Mesothelial cell of epicardium (in vitro differentiated cells): ENCODE measurements at places on chromosomes 13 and 19. TPM values are rescaled to one million over a fixed set of nuclear protein-coding genes. Genes with fewer than 3 reads are reported as not detected.

The FFAR2 gene
- not detected in 3 replicates for total RNA-seq

The CYP4F2 gene
- total RNA-seq, result not detected in 3 replicates

The HS6ST3 gene
- total RNA-seq, result 0.60 to 0.66 TPM (median 0.62 TPM) in 3 replicates

The TNFSF11 gene
- 0.20 TPM in 1 of 3 replicates, not detected in the others for total RNA-seq

The EFNB2 gene
- total RNA-seq, result 197 to 211 TPM (median 202 TPM) in 3 replicates

The GFY gene
- total RNA-seq, result not detected in 3 replicates

The NUP58 gene
- total RNA-seq, result 59.0 to 63.7 TPM (median 60.3 TPM) in 3 replicates

The NAPSA gene
- total RNA-seq, result 2.4 to 3.5 TPM (median 3.2 TPM) in 3 replicates

- no peaks in the 10 kb centered on the region for H3K4me1 ChIP-seq
- H3K27me3 ChIP-seq, result peaks cover 28% of the 10 kb centered on the region
- no peaks in the 10 kb centered on the region for H3K36me3 ChIP-seq
- no peak overlapping the region for H3K27ac ChIP-seq
Measured at GRCh38 chr13:99806671-99807070, 164.9 kb downstream of the ZIC5 start.

DNA sequence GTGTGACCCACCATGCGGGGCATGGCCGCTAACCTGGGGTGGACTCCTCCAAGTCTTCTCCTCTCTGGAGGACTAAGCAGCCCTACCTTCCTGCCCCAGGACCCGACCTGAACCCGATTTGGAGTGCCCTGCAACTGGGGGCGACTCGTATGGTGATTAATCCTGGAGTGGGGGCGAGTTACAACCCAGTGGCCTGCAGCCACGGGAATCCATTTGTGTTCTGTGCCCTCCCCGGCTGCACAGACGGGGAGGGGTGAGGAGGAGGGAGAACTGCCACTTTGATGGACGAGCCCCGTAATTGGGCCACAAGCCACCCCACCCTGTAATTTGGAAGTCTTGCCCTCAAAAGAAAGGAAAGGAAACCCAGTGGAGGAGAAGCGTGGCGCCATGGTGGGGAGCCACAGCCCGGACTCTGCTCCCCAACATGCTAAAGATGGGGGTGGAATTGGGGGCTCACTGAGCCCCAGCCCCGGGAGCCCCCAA is 18.0 kb downstream of the PRR36 start:
- H3K36me3 ChIP-seq, result no peaks in the 10 kb centered on the region
- no peak overlapping the region for H3K27ac ChIP-seq
- H3K27me3 ChIP-seq, result peaks cover 24% of the 10 kb centered on the region
- DNase-seq, result no peak
- H3K4me3 ChIP-seq, result no peak overlapping the region

GRCh38 chr19:49808711-49809159 is 4.4 kb downstream of the FUZ start:
- H3K4me1 ChIP-seq, result peaks cover 20% of the 10 kb centered on the region
- H3K27ac ChIP-seq, result peak overlapping the region; percentile 73
- no peaks in the 10 kb centered on the region for H3K27me3 ChIP-seq

DNA sequence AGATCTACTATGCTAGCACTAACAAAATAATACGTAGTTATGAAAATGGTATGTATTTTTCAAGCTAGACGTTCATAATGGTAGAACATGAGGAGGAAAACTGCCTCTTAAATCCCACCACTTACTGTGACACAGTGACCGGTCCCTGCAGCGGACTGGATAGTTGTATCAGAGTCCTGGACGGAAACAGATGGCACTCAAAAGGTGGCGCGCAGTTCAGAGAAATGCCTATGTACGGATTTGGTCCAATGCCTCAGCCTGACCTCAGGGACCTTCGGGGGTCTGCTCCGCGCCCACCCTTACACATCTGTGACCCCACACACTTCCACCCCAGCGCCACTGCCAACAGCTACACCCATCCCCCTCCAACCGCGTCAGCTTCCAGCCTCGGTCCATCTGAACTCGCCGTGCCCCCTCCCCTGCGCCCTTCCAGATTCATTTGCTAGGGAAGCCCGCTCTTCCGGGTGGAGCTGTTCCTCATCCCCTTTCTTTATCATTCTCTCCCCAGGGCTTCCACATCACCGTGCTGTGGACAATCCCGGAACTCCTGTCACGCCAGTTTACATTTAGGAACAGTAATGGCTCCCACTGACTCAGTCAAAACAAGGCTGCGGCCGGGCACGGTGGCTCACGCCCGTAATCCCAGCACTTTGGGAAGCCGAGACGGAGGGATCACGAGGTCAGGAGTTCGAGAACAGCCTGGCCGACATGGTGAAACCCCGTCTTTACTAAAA is 792 bp upstream of the LENG8 start:
- peak overlapping the region; percentile 97 for H3K4me3 ChIP-seq
- peak overlapping the region; percentile 100 for H3K27ac ChIP-seq
- DNase-seq, result no peak
- H3K27me3 ChIP-seq, result no peaks in the 10 kb centered on the region
- peaks cover 33% of the 10 kb centered on the region for H3K4me1 ChIP-seq

DNA sequence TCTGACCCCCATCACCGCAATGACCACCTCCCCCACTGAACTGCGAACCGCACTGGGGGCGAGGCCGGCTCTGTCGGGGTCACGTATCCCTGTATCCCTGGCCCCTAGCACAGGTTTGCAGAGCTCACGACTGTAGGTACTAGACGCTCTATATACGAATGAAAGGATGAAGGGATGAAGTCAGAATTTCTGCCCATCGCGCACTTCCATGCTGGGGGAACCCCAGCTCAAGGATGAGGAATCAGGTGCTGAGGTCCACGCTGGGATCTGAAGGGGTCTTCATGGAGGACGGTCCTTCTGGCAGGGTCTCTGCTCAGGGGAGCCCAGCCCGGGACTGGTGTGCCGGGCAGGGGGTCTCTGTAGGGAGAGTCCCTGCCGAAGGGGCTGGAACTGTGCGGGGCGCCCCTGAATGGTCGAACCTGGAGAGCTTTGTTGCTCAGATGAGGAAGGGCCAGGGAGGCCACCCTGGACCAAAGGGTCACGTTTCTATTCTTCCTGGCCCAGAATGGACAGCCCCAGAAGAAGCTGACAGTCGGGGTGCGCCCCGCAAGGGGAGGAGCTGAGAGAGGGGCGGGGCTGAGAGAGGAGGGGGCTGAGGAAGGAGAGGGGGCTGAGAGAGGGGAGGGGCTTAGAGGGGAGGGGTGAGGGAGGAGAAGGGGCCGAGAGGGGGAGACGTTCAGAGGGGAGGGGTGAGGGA is 37.9 kb upstream of the SEMA6B start:
- H3K4me1 ChIP-seq, result peaks cover 6% of the 10 kb centered on the region
- H3K4me3 ChIP-seq, result peak overlapping the region; percentile 24
- no peak overlapping the region for H3K27ac ChIP-seq

DNA sequence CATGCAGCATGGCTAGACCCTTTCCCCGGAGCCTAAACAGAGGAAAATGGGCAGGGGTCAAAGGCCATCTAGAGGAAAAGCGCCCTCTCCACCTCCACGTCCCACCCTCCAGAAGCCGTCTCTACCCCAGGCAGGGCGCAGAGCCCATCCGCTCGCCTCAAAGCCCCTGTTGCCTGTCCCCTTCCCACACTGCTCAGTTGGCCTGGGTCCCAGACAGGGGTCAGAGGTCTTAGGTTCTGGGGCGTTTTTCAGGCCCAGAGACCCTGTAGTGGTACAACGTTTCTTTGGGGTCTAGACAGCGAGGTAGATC is 285 bp downstream of the TMEM143 start:
- peaks cover 3% of the 10 kb centered on the region for H3K4me1 ChIP-seq
- no peaks in the 10 kb centered on the region for H3K27me3 ChIP-seq
- H3K36me3 ChIP-seq, result no peaks in the 10 kb centered on the region
- peak overlapping the region; percentile 73 for H3K4me3 ChIP-seq
- DNase-seq, result no peak
- H3K27ac ChIP-seq, result peak overlapping the region; percentile 87

- H3K36me3 ChIP-seq, result peaks cover 2% of the 10 kb centered on the region
- H3K27ac ChIP-seq, result peak overlapping the region; percentile 14
Measured at GRCh38 chr13:51726446-51727193, 77.3 kb downstream of the DHRS12 start.

DNA sequence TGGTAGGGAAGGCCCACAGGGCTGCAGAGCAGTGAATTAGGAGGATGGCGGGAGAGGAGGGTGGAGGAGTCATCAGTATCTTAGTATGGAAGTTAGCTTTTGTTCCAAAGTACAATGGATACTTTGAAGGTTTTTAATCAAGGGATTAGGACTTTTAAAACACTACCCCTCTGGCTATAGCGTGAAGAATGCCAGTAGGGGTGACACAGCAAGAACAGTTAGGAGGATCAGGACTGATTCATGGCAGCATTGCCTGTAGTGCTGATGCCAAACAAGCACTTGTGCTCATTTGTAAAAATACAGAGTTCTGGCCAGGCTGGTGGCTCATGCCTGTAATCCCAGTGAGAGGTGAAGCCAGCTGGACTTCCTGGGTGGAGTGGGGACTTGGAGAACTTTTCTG is 46.2 kb downstream of the SKA3 start:
- DNase-seq, result no peak
- H3K27me3 ChIP-seq, result no peaks in the 10 kb centered on the region
- H3K36me3 ChIP-seq, result no peaks in the 10 kb centered on the region
- no peak overlapping the region for H3K27ac ChIP-seq
- peaks cover 1% of the 10 kb centered on the region for H3K4me1 ChIP-seq

DNA sequence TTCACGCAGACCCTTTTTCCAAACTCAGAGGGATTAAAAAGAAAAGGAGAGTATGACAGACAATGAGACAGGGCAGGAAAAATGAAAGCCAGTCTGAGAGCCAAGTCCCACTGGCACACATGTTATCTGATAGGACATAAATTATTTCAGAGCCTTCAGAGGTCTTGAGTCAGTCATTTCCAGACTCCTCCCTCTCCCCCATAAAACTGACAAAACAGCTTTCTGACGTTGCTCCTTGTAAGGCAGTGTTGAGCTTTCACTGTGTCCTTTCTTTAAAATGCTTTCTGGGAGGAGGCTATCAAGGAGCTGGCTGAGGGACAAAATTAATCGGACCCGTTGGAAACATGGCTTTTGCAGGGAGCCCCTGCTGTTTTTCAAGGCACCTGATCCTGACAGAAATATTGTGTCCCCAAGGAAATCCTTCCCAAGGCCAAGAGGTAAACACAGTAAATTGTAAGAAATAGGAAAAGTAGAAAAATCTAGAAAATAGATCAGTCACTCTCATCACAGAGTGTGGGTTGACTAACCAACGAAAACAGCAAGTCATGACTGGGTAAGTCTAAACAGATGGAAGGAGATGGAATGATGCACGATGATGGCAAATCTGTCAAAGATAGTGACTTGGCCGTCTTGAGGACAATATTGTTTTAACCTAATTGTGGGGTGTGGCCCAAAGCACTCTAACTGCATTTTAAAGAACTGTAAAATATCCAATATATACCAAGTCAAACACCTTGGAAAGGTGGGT is 89.7 kb downstream of the DCT start:
- no peak overlapping the region for H3K4me3 ChIP-seq
- no peak for DNase-seq
- H3K36me3 ChIP-seq, result peaks cover 16% of the 10 kb centered on the region
- H3K4me1 ChIP-seq, result peaks cover 8% of the 10 kb centered on the region

GRCh38 chr13:49791711-49792549 is 552 bp downstream of the KPNA3 start:
- H3K27ac ChIP-seq, result peak overlapping the region; percentile 97
- peak overlapping the region; percentile 96 for H3K4me3 ChIP-seq
- no peaks in the 10 kb centered on the region for H3K36me3 ChIP-seq
- DNase-seq, result peak; percentile 38

- H3K27me3 ChIP-seq, result no peaks in the 10 kb centered on the region
- DNase-seq, result no peak
- peaks cover 58% of the 10 kb centered on the region for H3K36me3 ChIP-seq
- no peaks in the 10 kb centered on the region for H3K4me1 ChIP-seq
- H3K4me3 ChIP-seq, result no peak overlapping the region
Measured at GRCh38 chr19:43541920-43542650, 9.1 kb downstream of the ZNF575 start.

DNA sequence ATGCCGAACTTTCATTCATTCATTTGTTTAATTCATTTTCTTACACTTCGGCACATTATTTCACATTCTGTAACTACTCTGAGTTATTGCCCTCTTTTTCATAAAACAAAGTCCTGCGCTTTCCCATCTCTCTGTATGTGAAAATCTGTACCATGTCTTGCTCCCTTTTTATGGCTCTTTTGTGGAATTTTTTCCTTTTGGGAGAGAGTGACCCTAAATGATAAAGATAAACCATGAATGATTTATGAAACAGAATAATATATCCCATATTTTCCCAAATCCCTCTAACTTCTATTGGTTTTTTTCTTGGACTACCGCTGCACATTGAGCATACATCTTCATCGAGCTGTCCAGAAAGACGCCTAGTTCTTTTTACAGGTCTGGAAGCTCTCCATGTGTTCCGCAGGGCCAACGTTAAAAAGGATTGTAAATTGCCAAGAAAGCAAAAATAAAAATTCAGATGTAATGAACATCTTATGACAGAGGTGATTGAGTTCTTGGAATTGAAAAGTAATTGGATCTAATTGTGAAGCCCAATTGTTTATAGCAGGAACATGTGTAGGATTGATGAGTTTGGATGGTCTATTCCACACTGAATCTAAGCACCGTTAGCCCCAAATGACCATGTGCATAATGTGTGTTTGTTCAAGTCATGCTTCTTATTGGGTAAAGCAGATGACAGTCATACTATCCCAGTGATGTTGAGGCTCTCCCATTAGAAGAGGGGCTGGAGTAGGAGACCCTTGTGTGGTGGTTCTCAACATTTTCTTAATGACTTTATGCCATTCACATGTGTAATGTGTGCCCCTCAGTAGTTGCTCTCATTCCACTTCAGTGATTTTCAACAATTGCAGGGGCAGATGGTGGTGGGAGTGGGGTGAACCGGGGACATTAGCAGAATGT is 378.9 kb downstream of the DLEU7 start:
- peaks cover 15% of the 10 kb centered on the region for H3K27me3 ChIP-seq
- no peak for DNase-seq
- H3K4me1 ChIP-seq, result peaks cover 32% of the 10 kb centered on the region

DNA sequence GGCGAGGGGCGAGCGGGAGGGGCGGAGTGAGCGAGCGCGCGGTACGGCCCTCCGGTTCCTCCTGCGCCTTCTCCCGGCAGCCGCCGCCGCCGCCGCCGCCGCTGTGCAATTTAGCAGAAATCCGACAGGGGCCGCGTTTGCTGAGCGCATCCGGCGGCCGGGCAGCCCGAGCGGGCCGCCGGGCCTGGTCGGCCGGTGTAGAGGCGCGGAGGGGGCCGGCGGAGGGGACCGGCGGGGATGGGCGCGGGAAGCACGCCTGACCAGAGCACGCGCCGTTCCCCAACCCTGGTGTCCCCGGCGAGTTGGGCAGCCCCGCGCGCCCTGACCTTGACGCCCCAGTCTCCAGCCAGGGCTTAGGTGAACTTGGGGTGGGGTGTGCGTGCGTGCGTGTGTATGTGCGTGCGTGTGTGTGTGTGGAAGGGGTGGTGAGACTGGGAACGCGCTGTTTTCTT is 144.5 kb upstream of the ZNF536 start:
- H3K4me3 ChIP-seq, result peak overlapping the region; percentile 76
- peaks cover 47% of the 10 kb centered on the region for H3K4me1 ChIP-seq
- H3K27ac ChIP-seq, result no peak overlapping the region
- DNase-seq, result peak; percentile 65
